ENCODE measurements at places on chromosomes 7 and 10.

DNA sequence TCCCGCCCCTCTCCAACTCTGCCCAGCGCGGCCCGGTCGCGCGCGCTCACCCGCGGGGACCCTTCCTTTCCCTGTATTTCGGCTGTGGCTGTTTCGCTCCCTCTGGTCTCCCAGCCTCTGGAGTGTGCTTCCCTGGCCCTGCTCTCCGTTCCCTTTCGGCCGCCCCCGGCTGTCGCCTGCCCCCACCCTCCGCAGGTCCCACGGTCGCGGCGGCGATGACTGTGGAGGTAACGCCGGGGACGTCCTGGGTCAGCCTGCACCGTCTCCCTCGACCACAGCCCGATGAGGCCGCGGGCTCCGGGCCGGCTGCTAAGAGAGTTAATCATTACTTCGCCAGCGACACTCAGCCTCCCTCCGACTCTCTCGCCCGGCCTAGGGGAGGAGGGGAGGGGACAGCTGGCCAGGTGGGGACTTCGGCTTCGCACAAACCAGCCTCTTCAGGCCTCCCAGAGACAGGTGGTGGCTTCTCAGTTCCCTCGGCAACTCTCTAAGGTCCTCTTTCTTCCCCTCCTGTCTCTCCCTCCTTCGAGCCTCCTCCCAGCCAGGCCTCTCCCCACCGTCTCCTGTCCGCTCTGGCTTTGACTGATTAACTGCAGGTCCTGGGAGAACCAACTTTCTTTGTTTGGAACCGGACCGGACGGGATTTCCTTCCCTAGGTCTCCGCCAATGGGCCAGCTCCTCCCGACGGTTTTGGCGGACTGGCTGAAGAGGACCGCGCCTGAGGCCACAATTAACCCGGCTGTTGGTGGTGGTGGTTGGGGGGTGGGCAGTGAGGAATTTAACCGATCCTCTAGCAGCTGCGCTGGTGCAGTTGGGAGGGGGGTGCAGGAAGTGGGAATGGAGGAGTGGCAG, 5.6 kb upstream of the PAX2 start:
- no peak for DNase-seq

DNA sequence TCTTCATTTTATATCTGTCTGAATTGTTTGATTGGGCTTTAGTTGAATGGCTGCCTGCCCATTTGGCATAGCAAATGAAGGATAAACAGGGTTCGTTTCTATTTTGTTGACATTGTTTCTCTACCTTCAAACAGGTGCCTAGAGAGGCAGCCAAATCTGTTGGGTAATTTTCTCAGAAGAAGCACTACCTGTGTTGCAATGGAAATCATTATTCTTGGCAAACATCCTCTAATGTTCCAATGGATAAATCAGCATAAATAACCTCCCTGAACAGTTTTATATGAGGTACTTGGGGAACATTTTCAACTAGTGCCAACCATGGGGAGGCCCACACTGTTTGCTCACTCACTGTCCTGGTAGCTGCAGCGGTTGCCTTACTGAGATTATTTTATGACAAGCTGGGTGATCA, 64.4 kb upstream of the PLPP4 start:
- no peak for DNase-seq

- no peak for DNase-seq
Observed at GRCh38 chr7:45594745-45595535, 20.8 kb downstream of the ADCY1 start.

- no peak for DNase-seq
Observed at GRCh38 chr10:93968540-93968945, 25.2 kb upstream of the PLCE1 start.

- no peak for DNase-seq
Observed at GRCh38 chr7:69922026-69922803, 323.9 kb downstream of the AUTS2 start.

DNA sequence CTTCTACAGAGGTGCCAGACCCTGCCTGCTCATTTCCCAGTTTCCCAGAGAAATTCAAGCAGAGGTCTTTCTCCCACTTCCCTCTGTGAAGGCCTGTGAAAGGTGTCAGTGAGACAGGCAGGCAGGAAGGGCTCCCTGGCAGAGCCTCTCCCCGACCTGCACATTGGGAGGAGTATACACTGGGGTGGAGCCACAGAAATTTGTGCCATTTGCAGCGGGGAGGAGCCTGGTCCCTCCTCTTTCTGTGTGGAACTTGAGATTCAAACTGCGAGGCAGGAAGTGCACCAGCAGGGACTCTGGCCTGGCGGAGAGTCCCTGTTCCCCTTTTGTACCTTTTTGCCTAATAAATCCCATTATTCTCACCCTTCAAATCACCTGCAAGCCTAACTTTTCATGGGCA, 54.6 kb upstream of the OPN4 start:
- no peak for DNase-seq

- DNase-seq, result no peak
Observed at GRCh38 chr10:59281861-59282260, 80.5 kb downstream of the FAM13C start.

- DNase-seq, result peak; percentile 87
Observed at GRCh38 chr10:119253433-119254174, 46.2 kb downstream of the GRK5 start.

GRCh38 chr10:119006451-119007210, 22.9 kb upstream of the NANOS1 start:
- peak; percentile 79 for DNase-seq

DNA sequence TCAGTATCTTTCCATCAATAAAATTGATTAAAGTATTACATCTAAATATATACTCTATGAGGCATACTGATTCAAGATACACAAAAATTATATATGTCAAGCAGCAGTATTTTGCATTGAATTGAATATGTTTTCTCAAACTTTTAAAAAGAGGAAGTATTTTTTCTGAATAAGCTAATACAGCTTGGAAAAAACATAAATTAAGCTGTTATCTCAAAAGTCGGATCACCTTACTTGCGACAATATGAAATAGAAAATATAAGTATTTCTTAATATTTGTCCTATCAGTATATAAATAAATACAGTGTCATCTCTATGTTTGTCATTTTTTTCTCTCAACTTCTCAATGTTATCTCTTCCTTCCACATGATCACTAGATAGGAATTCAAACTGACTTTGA, 139.3 kb downstream of the MBL2 start:
- DNase-seq, result no peak

GRCh38 chr7:101635484-101635883, 6.4 kb upstream of the MYL10 start:
- DNase-seq, result no peak

DNA sequence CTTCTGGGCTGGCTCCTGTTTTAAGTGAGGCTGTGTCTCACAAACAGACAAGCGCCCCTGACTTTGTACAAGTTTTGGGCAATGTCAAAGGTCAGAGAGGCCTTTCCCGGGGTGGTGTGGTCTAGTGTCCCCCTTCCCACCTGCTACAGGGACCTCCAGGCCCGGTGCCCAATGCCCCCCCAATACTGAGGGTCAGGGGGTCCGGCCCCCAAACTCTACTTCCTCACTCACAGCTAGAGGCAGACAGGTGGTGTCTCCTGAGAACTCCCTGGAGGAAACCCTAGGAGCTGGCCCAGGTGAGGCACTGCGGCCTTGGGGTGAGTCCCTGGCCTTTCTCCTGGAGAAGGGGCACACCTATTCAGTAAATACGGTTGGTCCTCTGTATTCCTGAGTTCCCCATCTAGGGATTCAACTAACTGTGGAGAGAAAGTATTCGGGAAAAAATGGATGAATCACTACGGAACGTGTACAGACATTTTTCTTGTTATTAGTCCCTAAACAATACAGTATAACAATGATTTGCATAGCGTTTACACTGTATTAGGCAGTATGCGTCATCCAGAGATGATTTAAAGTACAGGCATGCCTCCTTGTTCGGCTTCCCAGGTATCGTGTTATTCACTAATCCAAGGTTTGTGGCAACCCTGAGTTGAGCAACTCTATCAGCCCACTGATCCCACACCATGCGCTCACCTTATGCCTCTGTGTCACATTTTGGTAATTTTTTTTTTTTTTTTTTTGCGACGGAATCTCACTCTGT, 308.1 kb downstream of the WDR37 start:
- no peak for DNase-seq

DNA sequence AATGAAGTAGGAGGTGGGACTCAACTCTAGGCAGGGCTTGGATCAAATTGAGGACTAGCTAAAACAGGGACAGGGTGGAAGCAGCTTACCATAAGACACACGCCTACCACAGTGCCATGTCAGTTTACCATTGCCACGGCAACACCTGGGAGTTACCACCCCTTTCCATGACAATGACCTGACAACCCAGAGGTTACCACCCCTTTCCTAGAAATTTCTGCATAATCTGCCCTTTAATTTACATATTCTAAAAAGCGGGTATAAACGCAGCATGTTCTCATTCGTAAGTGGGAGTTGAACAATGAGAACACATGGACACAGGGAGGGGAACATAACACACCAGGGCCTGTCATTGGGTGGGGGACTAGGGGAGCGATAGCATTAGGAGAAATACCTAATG, 72.7 kb downstream of the GCC1 start:
- DNase-seq, result no peak

DNA sequence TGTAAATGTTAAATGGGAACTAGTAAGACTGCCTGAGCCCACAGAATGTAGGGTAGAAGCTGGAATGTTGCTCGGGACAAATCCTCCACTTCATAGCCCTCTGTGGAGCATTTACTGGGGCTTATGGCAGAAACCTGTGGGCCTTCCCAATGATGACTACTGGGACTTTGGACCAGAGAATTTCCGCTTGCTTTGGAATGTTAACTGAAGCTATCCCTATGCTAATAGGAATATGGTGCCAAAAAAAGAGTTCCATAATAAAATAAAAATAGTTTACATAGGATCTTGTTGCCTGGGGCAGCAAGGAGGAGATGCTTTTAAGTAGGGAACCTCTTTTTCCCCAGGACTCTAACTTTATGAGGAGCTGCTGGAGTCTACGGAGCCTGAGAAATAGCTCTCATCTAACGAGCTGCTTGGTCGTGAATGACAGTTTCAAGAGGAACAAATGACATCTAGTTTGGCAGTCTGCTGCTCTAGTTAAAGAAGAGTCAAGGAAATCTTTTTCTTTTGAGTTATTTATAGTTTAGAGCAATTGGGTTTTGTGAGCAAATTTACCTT, 5.7 kb upstream of the DYNC2I1 start:
- DNase-seq, result no peak

DNA sequence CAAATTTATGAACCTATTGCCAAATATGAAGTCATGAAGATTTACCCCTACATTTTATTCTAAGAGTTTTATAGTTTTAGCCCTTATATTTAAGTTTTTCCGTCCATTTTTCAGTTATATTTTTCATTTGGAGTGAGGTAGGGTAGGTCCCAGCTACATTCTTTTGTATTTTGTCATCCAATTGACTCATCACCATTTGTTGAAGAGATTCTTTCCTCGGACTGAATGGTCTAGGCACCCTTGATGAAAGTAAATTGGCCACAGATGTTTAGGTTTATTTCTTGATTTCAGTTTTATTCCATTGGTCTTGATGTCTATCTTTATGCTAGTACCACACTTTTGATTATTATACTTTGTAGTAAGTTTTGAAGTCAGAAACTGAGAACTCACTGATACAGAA, 22.7 kb downstream of the CYP2C19 start:
- DNase-seq, result no peak

- DNase-seq, result no peak
Observed at GRCh38 chr10:70551466-70551865, 51.1 kb downstream of the PRF1 start.

DNA sequence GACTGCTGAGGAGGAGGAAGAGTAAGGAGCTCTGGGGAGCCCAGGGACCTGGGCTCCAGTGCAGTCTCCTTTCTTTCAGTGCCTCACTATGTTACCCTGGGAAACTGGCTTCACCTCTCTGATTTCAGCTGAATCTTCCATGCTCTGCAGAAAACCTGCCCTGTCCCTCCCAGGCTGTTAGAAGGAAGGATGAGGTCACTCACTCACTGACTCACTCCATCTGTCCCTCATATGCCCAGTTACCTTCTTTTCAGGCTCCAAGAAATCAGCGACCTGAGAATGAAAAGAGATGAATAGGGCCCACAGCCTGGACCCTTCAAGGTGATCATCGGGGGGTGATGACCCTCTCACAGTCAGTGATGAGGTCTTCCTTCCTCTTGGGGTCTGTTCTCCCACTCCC, 481 bp downstream of the SFTPA2 start:
- no peak for DNase-seq

DNA sequence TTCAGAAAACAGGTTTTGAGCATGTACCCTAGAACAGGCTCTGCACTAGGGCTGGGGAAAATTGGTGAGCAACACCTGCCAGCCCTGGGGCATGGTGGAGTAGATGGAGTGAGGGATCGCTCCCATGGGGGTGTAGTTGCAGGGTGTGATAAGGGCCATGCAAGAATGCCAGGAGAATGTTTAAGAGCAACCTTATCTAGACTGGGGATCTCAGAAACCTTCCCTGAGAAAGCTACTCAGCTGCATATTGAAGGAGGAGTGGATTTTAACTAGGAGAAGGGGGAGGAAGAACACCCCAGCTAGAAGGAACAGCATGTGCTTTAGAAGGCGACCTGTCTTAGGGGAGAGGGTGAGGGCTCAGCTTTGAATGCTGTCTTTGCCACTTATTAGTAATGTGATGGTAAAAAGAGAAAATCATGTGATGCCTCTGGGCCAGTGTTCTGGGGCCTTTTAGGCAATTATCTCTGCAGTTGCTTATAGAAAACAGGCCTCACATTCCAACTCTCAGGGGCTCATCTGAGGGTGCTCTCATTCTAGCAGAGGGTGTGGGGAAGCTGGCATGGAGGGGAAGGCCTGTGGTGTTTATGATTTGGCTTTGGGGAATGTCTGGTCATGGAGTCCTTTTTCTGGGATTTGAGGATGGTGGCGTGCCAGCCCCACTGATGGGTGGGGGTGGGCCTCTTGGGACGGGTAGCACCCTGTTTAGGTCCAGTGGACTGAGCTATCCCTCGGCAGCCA, 225.4 kb downstream of the BMPER start:
- DNase-seq, result no peak

DNA sequence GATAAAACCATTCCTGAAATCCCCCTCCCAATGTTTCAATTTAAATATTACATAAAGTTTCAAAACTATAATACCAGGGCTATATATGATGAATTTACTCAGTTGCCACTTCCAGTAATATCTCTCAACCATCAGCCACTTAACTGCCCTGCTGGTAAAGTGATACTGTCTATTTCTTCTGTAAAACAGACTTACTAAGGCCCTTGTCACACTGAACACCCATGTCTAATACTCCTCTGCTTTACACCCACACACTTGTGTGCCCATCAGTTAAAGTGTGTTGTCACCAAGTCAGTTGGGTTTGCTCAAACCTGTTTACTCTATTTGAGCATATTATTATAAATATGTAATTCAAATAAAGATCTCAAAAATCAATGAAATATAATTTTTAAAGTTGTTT, 29.1 kb upstream of the DMTF1 start:
- DNase-seq, result no peak
